Activated CD8-positive, alpha-beta memory T cell treated with anti-CD3 and anti-CD28 coated beads, Interleukin-2, amount 50 U/mL, for 4 hours (primary cell): ENCODE measurements at places on chromosomes 6 and 20.

- no peak for DNase-seq
Measured at GRCh38 chr6:71103130-71103529, 146.3 kb upstream of the B3GAT2 start.

- DNase-seq, result no peak
Measured at GRCh38 chr20:63428906-63429575, 43.4 kb downstream of the KCNQ2 start.

DNA sequence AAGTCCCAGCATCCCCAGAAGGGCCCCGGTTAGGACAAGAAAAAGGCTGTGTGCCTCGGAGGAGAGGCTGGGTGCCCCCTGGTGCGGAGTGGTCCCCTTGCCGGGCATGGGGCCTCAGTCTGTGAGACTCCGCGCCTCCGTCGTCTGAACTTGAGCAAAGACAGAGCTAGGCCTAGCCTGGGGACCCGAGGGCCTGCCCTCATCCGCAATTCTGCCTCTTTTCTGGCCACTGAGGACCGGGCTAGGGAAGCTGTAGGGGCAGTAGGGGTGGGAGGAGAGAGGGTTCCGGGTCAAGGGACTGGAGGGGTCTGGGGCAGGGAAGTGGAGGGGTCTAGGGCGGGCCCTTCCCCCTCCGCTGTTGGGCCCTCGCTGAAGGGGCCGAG lies 550 bp upstream of the HSPA12B start:
- no peak for DNase-seq

GRCh38 chr6:14635934-14636591 lies 518.5 kb downstream of the CD83 start:
- no peak for DNase-seq

DNA sequence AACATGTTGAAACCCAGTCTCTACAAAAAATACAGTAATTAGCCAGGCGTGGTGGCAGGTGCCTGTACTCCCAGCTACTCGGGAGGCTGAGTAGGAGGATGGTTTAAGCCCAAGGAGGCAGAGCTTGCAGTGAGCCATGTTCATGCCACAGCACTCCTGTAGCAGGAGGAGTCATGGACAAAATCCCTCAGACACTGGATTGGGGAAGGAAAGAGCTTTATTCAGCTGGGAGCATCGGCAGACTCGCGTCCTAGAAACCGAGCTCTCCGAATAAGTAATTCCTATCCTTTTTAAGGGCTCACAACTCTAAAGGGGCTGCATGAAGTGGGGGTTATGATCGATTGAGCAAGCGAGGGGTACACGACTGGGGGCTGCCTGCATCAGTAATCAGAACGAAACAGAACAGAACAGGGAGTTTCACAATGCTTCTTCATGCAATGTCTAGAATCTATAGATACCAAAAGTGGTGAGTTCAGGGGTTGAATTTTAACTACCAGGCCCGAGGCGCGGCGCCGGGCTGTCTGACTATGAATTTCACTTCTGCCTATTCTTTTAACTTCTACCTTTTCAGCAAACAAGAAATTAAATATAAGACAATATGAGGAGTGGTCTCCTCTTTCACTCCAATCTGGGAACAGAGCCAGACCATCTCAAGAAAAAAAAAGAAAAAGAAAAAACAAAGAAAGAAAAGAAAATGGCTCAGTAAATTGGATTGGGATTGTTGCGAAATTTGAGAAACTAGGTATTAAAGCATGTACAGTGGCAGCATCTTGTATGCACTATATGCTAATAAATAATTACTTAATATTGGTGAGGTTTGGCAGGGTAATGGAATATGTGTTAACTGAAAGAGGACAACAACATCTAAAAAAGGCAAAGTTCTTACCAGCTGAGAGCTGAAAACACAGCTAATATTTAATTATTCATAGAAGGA lies 23.6 kb downstream of the HMGN4 start:
- DNase-seq, result no peak

DNA sequence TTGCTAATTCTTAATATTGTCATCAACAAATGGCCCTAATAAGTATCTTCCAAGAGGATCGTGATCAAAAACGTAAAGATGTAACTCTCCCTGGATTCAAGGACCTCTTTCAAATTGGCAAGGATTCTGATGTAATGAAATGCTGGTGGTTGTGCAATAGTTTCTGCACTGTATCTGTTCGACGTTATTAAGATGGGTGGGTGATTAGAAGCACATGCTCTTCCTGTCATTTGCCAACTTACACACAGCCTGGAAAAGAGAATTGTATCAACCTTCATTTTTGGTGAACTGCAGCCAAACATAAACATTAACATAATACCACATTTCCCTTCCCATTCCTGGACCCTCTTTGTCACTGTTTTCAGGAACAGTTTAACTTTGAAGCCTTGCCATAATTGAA lies 9.8 kb downstream of the FOXQ1 start:
- no peak for DNase-seq

DNA sequence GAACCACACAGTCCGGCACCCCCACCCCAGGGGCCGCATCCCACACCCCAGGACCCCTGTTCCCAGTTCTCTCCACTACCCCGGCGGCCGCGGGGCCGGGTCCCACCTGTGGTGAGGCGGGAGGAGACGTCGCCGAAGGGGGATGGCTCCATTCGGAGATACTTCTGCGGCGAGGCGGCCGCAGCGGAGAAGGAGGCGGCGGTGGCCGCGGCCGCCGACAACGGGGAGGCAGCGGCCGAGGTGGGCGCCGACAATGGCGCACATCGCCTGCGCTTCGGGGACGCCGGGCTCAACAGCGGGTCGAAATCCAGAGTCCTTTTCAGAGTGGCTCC lies 723 bp downstream of the AKIRIN2 start:
- DNase-seq, result peak; percentile 20

DNA sequence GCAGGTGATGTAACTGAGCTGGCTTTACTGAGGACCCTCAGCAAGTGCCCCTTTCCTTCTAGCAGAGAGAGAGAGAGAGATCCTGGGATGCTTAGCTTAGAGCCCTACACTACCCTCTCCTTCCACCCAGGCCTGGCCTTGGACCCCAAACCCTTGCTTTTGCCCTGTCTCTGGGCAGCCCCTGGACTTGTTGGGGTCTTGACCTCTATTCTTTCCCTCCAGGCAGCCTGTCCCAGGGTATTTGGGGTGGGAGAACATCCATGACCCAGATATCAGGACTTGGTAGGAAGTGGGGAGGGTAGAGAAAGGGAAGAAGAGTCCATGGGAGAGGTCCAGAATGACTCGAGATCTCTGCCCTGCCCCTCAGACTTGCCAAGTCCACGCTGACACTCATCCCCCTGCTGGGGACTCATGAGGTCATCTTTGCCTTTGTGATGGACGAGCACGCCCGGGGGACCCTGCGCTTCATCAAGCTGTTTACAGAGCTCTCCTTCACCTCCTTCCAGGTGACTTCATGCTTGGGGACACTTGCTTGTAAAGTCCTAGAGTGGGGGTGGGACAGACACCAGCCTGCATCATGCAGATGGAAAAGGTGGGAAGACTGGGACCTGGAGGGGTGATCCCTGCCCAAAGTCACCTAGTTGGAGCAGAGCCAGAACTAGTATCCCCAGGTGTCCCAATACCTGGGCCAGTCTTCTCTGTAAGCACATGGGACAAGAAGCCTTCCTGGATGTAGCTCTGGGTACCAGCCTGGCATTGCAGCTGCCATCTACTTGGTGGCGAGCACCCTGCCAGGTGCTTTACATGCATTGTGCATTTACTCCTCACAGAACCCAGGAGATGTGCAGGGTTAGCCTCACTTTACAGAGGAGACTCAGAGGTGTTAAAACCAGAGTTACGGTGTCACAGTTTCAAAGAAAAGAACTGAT lies 30.9 kb downstream of the GLP1R start:
- DNase-seq, result no peak

- DNase-seq, result no peak
Measured at GRCh38 chr6:110795271-110795670, 20.0 kb downstream of the CDK19 start.

DNA sequence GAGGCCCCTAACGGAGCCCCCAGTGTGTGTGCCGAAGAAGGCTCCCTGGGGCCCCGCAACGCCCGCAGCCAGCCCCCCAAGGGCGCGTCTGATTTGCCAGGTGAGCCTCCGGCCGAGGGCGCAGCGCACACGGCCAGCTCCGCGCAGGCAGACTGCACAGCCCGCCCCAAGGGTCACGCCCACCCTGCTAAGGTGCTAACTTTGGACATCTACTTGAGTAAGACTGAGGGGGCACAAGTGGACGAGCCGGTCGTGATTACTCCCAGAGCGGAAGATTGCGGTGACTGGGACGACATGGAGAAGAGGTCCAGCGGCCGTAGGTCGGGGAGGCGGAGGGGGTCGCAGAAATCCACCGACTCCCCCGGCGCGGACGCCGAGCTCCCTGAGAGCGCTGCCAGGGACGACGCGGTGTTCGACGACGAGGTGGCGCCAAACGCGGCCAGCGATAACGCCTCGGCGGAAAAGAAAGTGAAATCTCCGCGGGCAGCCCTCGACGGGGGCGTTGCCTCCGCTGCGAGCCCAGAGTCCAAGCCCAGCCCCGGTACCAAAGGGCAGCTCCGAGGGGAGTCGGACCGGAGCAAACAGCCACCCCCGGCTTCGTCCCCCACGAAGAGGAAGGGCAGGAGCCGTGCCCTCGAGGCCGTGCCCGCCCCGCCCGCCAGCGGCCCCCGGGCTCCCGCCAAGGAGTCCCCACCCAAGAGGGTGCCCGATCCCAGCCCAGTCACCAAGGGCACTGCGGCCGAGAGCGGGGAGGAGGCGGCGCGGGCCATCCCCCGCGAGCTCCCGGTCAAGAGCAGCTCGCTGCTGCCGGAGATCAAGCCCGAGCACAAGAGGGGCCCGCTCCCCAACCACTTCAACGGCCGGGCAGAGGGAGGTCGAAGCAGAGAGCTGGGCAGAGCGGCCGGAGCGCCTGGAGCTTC lies 117.0 kb downstream of the RTN4IP1 start:
- DNase-seq, result peak; percentile 78

- DNase-seq, result no peak
Measured at GRCh38 chr6:125798734-125799508, 8.2 kb downstream of the NCOA7 start.

- DNase-seq, result no peak
Measured at GRCh38 chr6:3797231-3798054, 45.9 kb upstream of the PXDC1 start.

- DNase-seq, result no peak
Measured at GRCh38 chr6:87396595-87397392, 11.0 kb upstream of the CFAP206 start.

DNA sequence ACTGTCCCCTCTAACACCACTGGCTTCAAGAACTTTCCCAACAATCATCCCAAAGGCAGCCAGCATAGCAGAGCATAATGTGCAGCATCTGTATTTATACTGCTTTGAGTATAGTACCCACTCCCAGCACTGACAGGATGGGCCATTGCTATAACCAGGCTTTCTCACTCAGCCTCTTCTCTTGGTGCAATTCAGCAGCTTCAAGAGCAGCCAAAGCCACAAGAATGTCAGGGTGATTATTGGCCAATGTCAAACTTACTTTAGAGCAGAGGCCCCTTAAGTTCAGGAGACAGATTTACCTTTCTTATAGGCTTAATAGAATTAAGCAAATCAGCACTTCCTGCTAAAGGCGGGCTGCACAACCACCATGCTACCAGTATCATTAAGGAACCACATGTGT lies 232.4 kb upstream of the RSPO3 start:
- no peak for DNase-seq

DNA sequence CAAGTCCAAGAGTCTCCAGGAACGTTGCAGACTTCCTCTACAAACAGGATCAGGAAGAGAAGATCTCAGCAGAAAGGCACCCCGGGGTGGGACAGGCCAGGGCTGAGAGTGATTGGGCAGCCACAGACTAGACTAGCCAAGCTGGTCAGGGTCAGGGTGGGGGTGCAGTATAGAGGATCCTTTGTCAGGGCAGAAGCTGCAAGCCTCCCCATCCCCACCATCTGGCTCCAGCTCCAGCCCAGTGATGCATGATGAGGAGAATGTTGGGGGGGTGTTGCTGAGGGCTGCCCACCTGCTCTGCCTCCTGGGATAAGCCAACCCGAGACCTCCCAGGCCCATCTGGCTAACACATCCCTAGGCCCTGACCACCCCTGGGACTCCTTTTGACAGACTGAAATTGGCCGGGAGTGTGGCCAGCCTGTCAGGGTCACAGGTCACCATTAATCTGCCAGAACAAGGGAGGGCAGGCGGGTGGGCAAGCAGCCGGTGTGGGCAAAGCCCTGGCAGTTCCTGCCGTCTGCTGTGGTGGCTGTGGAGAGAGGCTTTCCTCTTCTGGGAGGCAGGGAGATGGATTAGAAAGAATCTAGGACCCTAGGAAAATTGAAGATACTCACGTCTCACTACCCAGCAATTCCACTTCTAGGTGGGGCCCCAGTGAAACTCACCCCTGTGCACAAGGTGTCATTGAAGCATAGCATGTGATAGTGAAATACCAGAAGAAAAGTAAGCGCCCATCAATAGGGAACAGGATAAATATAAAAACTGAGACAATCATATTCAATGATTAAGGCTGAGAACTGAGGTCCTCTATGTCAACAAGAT lies 22.1 kb upstream of the SNTA1 start:
- DNase-seq, result no peak

DNA sequence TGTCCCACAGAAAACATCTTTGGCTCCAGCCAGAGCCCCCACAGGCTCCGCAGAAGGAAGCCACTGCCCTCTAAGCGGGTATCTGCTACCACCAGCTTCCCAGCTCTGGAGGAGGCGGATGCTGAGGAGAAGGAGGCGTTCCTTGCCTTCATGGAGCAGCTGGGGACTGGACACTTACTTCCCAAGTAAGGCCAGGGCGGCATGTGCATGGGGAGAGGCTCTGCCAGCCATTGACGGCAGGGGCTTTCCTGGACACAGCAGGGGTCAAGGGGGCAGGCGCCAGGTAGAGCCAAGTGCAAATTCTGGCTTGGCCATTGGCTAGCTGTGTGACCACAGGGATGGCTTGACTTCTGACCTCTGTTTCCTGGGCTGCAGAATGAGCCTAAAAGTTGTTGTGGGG lies 17.8 kb downstream of the RAB44 start:
- DNase-seq, result no peak

- DNase-seq, result no peak
Measured at GRCh38 chr20:41204304-41205265, 67.2 kb downstream of the PLCG1 start.

GRCh38 chr20:46308258-46309157 lies at the start of gene CDH22:
Gene CDH22, minus strand, starts transcription at chr20:46308498. Its CDS starts 57,204 bp downstream, at chr20:46251294.
- peak; percentile 21 for DNase-seq

- DNase-seq, result no peak
Measured at GRCh38 chr6:3750317-3751076, 1.0 kb downstream of the PXDC1 start.

GRCh38 chr6:36442671-36443470 lies at the start of the genes KCTD20 and PXT1:
Gene KCTD20, plus strand, starts transcription at chr6:36443000. Its CDS starts 27,098 bp downstream, at chr6:36470098.
Gene PXT1, minus strand, starts transcription at chr6:36442854. Its CDS starts 16,772 bp downstream, at chr6:36426082.
- DNase-seq, result peak; percentile 85

- DNase-seq, result no peak
Measured at GRCh38 chr6:106501960-106502371, 127.3 kb downstream of the RTN4IP1 start.
